Psoas muscle (tissue), 8 donors: ENCODE measurements at places on chromosomes 1 and 21.

DNA sequence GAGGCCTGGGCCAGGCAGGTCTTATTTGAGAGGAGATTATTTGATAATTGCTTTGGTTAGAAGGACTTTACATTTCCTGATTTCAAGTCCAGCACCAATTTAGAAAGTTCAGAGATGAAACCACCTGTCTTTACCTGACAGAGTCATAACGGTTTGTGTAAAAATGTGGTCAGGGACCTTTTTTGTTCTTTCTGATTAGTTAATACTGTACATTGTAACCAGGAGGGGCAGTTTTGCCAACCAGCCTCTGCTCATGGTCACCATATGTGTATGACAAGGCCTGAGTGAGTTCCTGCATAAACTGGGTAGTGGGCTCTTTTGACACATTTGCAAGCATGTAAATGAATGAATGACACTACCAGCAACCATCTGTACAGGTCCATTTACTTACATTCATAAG is 55.8 kb downstream of the VANGL1 start:
- DNase-seq = no peak

GRCh38 chr1:238779716-238780115 is 606.7 kb upstream of the CHRM3 start:
- no peak for DNase-seq

- DNase-seq = no peak
Measured at GRCh38 chr1:21251773-21252471, 38.3 kb downstream of the ECE1 start.

DNA sequence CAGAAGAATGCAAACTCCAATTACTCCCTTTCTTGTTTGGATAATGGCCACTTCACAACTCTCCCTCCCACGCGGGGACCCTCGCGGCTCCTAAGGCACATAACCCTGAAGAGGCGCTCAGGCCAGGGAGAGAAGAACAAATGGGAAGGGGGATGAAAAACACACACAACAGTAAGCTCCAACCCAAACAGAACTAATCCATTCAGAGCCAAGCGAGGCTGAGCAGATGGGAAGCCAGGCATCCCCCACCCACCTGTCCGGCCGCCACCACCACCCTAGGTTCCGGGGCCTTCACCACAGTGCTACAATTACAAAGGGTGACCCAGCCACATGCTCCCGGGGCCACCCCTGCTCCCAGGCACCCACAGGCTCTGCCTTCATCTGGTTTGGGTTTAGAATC is 101.5 kb downstream of the MRPL37 start:
- DNase-seq = no peak

DNA sequence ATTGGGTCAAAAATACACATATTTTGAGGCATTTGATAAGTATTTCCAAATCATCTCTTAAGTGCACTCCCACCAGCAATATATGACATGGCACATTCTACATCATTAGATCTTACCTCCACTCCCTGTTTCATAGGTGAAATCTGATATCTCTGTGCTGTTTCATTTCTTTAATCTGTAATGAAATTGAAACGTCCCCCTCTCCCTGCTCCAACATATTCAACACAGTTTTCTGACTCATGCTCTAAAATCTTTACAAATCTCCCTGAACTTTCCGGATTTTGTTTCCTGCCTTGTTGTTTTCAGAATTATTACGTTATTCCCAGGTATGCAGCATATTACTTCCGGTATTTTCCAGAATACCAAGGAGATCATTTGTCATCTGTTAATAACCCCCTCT is 66.1 kb upstream of the AKT3 start:
- no peak for DNase-seq

DNA sequence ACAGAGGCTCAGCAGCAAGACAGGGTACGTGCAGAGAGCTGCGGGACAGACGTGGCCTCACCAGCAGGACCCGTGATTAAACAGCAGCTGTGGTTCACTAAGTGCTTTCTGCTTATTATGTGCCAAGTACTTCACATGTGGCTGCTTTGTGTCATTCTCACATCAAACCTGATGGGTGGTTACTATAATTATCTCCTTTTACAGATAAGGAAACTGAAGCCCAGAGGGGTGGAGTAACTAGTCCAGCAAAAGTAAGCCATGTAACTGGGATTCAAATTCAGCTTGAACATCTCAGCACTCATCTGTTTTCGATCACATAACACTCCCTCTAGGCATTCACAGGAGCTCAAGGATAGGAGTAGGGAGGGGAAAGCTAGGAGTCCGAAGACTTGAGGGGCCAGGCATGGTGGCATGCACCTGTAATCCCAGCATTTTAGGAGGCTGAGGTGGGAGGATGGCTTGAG is 50.8 kb upstream of the CLIC4 start:
- no peak for DNase-seq

GRCh38 chr1:21077085-21077484 is 99.6 kb downstream of the EIF4G3 start:
- peak; percentile 37 for DNase-seq

DNA sequence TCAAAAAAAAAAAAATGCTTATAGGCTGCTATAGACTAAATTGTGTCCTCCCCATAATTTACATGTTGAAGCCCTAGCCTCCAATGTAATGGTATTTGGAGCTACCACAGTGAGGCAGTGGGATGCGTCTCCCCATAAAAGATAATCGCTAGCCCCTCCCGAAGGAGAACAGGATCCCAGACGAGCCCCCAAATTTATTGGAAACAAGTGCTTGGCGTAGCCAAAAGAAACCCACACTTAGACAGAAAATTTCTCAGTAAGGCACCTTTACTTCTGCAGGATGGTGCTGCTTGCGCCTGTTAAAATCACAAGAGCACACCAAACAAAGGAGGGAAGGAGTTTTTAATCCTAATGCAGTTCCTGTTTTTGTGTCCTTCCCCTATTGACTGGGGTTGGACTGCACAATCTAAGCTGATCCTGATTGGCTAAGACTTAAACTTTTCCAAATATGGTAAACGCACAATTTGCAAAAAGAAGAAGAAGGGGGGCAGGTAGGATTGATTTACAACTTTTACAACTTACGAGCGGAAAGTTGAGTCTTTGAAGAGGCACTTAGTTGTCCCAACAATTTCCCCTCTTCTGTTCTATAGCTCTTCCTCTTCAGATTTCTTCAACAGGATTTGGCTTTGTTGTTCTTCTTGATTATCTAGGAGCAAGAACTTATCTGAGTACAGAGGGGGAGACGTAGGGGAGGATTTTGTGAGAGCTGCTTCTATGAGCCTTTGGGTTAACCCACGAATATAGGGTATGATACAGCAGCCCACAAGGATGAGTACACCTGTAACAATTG is 3.0 kb upstream of the IPP start:
- no peak for DNase-seq

DNA sequence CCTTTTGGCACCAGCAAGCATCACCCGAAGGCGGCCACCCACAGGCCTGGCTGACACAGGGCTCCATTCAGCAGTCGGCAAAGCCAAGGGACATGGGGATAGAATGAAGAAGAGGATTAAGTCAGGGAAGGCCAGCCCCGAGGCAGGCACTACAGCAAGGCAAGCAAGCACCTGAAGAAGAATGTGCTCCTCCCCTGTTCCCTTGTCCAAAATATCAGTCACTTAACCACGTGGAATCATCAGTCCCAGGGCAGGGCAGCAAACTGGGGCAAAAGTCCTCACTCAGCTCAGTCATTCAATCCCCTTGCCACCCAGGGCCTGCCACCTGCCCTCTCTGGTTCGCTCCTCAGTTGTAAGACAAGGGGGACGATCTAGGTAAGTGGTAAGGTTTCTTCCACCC is 9.3 kb downstream of the KANK4 start:
- DNase-seq = no peak

GRCh38 chr1:236809148-236809547 is 14.1 kb downstream of the MTR start:
- DNase-seq = no peak

- peak; percentile 68 for DNase-seq
Measured at GRCh38 chr1:224929335-224930237, at the start of gene DNAH14. Gene DNAH14, plus strand, starts transcription at chr1:224929675. Its CDS starts 23,028 bp downstream, at chr1:224952703.

GRCh38 chr21:29293495-29293894 is 5.2 kb upstream of the BACH1 start:
- DNase-seq = no peak

DNA sequence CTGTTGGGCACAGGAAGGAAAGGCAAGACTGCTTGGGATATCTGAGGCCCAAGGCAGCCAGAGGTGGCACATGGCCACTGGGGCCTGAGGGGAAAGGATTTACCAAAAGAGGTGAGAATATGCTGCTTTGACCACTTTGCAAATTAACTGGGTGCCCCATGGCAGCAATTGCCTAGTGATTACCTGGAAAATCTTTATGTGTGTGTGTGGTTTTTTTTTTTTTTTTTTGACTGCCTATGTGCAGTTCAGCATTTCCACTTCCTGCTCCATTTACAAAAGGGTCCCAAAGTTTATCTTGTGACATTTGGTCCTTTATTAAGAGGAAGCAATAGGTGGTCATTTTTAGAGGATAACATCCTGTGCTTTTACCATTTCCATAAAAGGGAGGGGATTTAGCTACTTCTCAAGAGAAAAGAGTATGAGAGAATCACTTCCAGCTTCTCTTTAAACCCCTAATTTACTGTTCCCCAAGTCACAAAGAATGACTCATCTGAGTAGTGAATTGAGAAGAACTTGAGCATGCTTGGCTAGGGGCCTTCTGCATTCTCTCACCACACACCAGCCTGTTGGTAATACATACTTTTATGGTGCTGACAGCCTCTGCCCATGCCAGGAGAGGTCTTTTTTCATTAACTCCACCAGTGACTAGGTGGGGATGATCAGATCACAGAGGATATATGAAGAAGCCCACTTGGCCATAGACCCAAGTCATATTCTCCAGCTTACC is 52.1 kb downstream of the SYDE2 start:
- DNase-seq = no peak

GRCh38 chr1:203682473-203683383 is 56.1 kb downstream of the ATP2B4 start:
- DNase-seq = no peak

DNA sequence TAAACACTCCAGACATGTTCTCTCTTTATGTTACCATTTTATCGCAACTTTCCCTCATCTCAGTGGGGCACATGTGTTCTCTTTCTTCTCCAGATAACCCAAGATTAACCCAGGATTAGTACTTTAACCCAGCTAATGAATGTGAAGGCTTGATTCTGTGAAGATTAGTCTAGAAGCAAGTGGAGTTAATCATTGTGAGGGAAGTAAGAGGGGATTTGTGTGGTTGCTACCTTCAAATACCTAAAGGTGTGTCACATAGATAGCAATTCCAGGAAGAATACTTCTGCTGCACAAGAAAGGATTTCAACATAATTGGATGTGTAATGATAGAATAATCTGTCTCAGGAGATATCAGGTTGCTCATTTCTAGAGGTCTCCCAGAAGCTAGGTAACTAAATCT is 327.1 kb downstream of the PBX1 start:
- no peak for DNase-seq

DNA sequence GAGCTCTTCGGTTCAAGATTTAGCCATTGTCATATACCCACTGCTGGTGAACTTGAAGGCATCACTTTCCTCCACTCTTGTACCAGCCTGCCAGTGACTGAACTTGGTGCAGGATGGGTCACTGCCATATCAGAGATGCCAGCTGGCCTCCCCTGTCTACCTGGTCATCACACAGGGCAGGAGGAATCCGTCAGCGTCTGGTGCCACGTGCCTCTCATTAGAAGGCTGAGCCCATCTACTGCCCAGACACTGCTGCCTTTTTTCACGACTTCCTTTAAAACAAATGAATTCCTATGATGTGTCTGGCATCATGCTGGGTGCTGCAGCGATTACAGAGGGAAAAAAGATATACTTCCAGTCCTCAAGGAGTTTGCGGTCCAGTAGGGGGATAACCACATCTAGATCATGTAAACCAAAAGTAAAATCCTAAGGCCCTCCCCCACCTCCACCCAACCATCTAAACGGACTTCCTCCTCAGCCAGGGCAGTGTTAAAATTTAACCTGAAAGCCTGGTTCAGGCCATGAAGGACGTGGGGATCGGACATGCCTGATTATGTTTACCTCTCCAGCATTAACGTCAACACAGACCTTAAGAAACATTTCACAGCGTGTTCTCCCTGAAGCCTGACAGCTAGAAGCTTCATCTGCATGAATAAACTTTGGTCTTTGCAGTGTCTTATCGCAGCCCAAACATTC is 29.2 kb upstream of the PDE9A start:
- no peak for DNase-seq

- DNase-seq = no peak
Measured at GRCh38 chr1:29855561-29856160, 619.3 kb downstream of the PTPRU start.

- DNase-seq = peak; percentile 92
Measured at GRCh38 chr1:100037927-100038659, 68.3 kb downstream of the SLC35A3 start.

- DNase-seq = no peak
Measured at GRCh38 chr1:197976368-197976767, 59.2 kb downstream of the LHX9 start.

DNA sequence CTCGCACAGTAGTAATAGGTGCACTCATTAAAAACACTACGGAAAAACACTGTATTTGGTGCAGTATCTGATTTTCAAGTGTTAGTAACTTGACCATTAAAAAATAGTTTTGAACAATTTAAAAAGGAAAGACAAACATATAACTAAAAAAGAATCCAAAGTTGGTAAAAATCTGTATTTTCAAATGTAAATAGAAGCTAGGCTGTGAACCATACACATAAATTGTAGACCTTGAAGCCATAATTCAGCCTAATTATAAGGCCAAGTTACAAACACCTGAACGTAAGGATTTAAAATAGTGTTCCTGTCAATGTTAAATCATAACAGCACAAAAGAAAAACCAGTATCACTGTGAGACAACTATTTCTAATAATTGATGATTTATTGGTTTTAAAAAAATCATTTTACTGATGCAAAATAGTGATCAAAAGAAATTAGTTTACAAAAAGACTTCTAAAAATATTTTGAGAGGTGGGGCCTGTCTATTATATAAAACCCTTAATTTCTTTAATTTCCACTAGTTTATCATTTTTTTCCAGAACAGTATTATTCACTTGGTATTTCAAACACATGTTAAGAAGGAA is 4.5 kb downstream of the IRF2BP2 start:
- DNase-seq = no peak

DNA sequence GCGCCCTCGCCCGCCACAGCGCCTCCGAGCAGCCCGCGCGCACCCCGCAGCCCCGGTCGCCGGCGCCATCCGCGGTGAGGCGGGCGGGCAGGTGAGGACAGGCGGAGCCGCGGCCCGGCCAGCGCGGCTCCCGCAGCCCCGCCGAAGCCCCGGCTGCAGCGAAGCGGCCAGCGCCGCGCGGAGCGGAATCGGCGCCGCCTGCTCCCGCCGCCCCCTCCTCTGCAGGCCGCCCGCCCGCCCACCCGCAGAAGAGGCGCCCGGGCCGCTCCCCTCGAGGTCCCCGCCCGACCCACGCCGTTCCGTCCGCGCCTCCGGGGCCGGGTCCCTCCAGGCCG is 1.3 kb downstream of the PRDM16 start:
- no peak for DNase-seq
